Omental fat pad (tissue), 4 donors: ENCODE measurements at places on chromosomes 4 and X. TPM values are rescaled to one million over a fixed set of nuclear protein-coding genes. Genes with fewer than 3 reads are reported as not detected.

Gene CDX4
- not detected for total RNA-seq

Gene KIAA1210
- not detected for total RNA-seq

Gene ZNF630
- 0.60 TPM for total RNA-seq

Gene INTU
- total RNA-seq, result 19.3 TPM

Gene PASD1
- total RNA-seq, result not detected

Gene FGB
- total RNA-seq, result not detected

Gene MPP1
- 41.8 TPM for total RNA-seq

Gene PRKG2
- 1.1 TPM for total RNA-seq

Gene GYPE
- total RNA-seq, result 1.4 TPM

Gene SHROOM2
- 0.88 TPM for total RNA-seq

Gene SLC9A7
- total RNA-seq, result 1.5 TPM

Gene ANKRD17
- total RNA-seq, result 58.5 TPM

Gene CT45A2
- total RNA-seq, result not detected

Gene ATP11C
- 41.8 TPM for total RNA-seq

Gene SMC1A
- 29.6 TPM for total RNA-seq
